ENCODE measurements at places on chromosomes 1 and 21.
A peak's percentile ranks its signal among the peaks of the same experiment; 100 is the strongest.

DNA sequence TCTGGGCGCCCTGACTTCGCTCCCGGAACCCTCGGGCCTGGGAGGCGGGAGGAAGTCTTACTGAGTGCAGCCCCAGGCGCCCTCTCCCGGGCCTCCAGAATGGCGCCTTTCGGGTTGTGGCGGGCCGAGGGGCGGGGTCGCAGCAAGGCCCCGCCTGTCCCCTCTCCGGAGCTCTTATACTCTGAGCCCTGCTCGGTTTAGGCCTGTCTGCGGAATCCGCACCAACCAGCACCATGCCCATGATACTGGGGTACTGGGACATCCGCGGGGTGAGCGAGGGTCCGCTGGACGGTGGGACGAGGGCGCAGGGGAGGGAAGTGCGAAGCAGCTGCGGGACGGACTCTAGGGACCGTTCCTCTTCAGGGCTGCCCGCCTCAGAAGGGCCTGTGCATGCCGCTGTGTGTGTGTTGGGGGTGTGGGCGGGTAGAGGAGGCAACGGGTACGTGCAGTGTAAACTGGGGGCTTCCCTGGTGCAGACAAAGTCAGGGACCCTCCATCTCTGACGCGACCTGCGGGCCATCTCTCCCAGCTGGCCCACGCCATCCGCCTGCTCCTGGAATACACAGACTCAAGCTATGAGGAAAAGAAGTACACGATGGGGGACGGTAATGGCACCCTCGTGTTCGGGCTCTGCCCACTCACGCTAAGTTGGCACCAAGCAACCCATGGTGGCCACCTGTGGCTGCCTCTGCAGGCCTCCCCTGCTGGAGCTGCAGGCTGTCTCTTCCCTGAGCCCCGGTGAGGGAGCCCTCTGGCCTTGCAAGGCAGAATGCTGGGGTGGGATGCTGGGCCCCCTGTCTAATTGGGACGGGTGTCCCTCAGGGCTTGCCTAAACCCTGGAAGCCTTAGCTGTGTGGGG lies at the start of gene GSTM1:
Gene GSTM1, plus strand, starts transcription at position 177 of the 859 bp plus-strand sequence. Its CDS starts 57 bp downstream, at position 234.
- DNase-seq, result peak; percentile 56

- no peak for DNase-seq
These were observed 573.5 kb downstream of the SMYD3 start for GRCh38 chr1:245933431-245934045.

DNA sequence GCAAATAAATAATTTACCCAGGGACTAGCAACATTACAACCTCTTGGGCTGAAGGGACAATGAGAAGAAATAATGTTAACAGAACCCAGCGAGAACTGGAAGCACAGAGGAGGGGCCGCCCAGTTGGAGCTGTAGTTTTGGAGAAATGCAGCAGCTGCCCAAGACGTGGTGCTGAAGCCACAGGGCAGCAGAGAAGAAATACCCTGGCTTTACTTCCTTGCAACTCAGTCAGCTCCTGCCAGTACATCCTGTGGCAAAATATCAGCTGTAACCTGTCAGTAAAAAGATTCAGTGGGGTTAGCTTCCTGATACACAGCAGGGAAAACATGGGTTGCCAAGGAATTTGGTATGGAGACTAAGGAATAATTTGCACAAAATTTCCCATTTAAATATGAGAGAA lies 283.6 kb upstream of the USP25 start:
- DNase-seq, result no peak

GRCh38 chr1:107748531-107748930 lies 216.4 kb downstream of the VAV3 start:
- peak; percentile 61 for DNase-seq

DNA sequence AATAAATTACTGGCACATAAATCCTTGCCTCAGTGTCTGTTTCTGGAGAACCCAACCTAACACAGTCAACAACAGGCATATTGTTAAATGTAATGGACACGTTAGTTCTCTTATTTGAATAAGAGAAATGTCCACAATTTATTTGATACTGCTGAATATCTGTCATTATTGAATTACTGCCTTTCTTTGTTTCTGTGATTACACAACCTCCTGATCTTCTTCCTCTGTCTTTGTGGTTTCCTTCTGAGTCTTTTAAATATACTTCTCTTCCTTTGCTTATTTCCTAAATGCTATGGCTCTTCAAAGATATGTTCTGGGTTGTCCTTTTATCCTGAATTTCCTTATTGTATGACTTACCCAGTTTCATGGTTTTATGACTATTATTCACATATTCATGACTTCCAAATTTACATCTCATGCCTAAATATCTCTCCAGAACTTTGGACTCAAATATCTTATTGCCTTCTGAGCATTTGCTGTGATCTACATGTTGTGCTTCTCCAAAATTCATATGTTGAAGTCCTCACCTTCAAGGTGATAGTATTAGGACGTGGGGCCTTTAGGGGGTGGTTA lies 39.9 kb downstream of the MSH4 start:
- no peak for DNase-seq

- DNase-seq, result no peak
These were observed 96.2 kb downstream of the GALNT2 start for GRCh38 chr1:230163205-230163604.

GRCh38 chr1:64733581-64734286 lies 11.1 kb upstream of the RAVER2 start:
- DNase-seq, result no peak

DNA sequence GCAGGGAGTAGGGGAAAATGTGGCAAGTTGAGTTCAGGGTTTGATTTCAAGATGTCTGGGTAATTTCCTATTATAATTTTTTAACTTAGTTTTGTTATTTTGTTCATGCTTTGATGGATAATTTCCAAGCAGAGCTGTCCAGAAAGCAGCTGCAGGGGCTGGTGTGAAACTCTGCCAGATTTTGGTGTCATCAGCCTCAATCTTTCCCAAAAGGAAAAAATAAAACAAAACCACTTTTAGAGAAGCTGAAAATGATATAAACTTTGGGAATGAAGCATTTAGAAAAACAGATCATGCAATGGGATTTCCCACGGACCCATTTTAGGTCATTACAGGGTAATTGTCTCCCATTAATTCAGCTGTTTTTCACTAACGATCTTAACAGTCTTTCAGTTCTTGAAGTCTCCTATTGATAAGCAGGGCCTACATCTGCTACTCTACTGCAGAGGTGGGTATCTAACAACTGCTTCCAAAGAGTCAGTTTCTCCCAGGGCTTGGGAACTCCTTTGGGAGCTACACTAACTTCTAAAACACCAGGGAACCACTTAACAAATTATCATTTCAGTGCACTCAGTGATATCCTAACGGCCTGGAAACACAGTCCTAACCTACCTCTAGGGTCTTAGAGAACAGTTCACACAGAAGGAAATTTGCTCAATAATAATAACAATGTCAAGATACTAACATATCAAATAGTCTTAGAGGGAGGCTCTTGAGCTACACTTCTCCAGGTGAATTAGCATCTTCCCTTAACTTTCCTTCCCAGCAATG lies 12.3 kb downstream of the ZNF436 start:
- DNase-seq, result no peak

GRCh38 chr1:208112401-208112800 lies 131.8 kb downstream of the PLXNA2 start:
- no peak for DNase-seq

GRCh38 chr1:15605398-15606383 lies 11.6 kb upstream of the DDI2 start:
- no peak for DNase-seq

GRCh38 chr21:41726630-41726969 lies 40.3 kb downstream of the RIPK4 start:
- no peak for DNase-seq

DNA sequence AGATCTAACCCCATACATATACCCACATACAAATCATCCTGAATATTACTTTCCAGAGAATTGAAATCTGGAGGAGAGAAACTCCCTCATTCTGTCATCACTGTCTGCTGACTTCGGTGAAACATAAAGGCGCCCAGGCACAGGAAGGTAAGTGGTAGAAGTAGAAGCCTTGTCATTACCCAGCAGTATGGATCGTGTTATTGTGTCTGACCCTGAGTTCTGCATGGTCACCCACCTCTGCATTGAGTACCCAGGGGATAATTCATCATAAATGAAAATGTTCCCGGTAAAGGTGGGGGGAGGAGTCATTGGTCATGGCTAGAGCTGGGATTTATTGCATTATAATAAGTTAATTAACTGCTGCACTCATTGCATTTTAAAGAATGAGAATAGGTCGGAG lies 342.6 kb upstream of the PKN2 start:
- DNase-seq, result no peak

DNA sequence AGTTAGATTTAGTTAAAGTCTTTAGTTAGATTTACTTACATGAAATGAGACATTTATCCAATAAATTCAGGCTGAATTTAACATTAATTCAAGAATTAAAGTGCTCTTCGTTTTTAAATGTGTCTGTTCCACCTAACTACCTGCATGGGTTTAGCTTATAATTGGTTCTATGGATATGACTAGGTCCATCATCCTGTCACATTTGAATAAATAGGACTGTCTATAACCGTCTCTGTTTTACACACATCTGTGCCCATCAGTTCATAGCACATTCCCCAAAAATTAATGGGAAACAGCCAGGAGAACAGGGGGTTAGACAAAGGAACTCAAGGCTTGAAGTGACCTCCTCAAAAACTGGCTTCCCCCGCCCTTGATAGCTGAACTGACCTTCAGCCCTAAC lies 219.6 kb downstream of the MRPL39 start:
- DNase-seq, result no peak

DNA sequence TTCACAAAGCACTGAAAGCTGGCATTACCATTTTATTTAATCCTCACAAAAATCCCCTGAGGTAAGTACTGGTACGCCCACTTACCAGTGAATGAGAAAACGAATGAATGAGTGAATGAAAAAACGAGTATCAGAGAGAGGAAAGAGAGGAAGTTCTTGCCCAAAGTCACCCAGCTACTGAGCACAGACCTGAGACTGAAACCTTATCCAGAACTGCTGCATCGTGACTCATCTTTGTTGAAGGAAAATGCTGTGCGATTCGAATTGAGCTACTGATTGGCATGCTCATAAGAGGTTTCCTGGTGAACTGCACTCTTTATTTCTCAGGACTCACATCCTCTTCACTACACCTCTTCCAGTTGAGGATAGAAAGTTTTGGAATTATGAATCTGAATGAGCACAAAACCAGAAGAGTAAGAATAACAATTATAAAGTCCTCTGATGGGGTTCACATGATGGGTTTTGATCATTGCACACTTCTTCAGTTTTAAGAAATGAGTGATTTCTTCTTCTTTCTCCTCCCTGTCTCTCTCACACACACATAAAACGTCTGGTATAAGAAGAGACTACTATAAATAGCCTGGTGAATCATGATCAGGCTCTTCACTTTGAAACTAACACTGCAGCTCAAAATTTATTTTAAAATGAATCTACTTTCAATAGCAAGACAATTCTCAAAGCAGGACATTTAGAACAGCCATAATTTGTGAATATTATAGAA lies 32.1 kb downstream of the IL12RB2 start:
- no peak for DNase-seq

DNA sequence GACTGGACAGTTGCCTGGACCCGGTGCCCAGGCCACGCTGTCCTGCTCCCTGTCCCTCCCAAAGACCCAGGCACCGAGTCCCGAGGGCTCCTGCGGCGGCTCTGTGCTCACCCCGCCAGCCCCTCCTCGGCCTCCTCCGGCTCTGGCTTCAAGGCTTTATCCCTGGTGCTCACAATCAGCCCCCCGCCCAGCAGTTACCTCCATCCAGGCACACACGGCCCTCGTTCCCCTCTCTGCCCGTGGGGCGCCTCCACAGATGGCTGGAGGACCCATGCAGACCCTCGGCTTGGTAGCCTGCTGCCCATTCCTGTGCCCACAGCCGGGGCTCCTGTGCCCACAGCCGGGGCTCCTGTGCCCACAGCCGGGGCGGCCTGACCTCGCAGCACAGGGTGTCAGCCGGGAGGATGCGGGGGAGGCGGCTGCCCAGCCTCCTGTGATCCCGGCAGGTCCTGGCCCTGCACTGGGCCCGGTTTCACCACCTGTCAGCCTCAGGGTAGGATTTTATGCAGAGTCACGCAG lies 52.3 kb upstream of the COL18A1 start:
- DNase-seq, result no peak

- DNase-seq, result no peak
These were observed 42.4 kb upstream of the IL19 start for GRCh38 chr1:206727981-206728696.

DNA sequence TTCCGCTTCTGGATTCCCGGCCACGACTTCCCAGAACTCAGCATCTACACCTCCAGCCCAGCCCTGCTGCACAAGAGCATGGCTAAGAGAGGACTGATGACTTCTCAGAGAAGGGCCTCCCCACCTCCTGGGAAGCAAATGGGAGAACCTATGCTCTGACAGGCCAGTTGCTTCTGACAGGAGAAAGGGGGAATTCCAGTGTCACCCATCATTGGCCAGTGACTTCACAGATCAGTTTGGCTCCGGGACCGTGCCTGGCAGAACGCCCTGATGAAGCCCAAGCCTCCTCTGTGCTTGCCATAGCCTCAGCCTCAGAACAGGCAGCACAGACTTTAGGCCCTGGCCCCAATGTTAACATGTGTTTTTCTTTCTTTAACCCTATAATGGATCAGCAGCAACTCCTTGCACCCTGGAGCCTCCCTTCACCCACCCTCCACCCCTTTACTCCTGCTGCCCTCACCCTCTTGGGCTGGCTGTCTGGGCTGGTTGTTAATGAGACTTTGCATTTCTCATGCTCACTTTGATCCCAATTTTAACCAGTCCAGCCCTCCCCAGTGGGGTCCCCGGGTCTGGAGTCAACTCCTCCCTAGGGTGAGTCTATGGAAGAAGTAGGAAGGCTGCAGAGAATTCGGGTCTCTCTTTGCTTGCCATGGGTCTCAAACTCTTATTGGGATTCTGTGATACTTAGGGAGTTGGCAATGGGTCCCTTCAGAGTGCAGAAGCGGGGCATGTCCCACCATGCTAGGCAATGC lies 42.7 kb upstream of the SLC30A1 start:
- no peak for DNase-seq

DNA sequence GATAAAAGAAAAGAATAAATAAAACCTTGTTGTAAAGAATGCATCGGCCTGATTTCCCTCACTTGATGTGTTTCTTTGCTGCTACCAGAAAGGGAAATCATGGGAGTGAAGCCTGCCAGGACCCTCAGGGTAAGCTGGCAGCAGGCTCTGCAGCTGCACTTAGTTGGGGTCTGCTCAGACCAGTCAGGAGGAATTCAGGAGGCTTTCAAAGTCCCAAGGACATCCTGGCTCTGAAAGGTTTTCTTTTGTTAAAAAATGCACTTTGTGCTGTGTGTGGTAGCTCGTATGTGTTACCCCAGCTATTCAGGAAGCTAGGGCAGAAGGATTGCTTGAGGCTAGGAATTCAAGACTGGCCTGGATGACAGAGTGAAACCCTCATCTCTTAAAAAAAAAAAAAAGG lies 254.8 kb downstream of the ZNF648 start:
- DNase-seq, result no peak

DNA sequence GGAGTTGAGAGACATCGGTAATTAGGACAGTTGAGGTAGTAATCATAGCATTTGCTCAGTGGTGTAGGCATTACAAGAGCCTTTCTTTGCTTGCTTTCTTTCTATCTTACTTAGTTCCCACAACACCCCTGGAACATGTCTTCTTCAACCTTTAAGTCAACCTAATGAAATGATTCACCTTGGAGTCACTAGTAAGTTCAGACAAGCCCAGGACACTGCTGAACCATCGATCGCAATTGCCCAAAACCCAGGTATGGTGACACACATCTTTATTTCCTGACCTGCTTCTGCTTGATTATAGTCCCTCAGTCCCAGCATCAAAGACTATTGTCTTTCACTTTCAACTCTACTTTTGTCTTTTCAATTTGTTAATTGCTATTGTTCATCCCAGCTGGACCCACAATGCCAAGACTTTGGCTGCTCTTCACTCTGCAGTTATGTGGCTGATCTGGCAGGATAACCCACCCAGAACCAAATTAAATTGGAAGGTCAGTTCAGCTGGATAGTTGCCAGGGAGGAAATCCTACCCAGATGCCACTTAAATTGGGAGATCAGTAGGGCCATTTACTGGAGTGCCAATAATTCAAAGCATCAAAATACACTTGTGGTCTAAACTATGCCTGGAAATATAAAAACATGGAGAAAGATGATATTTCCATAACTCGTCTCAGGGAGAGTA lies 272.9 kb downstream of the RWDD3 start:
- DNase-seq, result no peak
